ENCODE measurements at places on chromosomes 12 and 14.
A peak's percentile ranks its signal among the peaks of the same experiment; 100 is the strongest.

- no peak for DNase-seq
Observed at GRCh38 chr12:117300174-117300573, 61.3 kb downstream of the NOS1 start.

DNA sequence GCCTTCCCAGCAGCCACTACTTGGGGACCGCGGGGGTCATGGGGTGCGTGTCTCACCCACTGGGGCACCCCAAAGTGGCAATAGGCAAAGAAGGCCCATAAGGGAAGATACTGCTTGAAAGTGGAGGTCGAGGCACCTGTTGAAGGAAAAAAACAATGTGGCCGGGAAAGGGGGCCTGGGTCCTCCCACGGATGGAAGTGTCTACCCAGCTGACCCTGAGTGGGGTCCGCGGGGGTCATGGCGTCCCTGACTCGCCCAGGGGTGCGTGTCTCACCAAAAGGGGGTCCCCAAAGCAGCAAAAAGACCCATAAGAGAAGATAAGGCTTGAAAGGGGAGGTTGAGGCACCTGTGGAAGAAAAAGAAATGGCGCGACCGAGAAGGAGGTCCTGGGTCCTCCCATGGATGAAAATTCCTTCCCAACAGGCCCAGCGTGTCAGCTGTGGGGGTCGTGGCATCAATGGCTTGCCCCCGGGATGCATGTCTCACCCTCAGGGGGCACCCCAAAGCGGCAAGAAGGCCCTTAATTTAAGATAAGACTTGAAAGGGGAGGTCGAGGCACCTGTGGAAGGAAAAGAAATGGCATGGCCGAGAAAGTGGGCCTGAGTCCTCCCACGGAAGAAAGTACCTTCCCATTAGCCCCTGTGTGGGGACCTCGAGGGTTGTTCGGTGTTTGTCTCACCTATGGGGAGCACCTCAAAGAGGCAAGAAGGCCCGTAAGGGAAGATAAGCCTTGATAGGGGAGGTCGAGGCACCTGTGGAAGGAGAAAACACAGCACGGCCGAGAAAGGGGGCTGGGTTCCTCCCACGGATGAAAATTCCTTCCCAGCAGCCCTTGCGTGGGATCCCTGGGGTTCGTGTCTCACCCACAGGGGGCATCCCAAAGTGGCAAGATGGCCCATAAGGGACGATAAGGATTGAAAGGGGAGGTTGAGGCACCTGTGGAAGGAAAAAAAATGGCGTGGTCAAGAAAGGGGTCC lies 266.0 kb downstream of the ALG10 start:
- peak; percentile 2 for DNase-seq

GRCh38 chr14:91413547-91414474 lies 3.8 kb downstream of the CCDC88C start:
- DNase-seq = no peak

GRCh38 chr14:73739174-73739898 lies 25.2 kb upstream of the PNMA1 start:
- no peak for DNase-seq

DNA sequence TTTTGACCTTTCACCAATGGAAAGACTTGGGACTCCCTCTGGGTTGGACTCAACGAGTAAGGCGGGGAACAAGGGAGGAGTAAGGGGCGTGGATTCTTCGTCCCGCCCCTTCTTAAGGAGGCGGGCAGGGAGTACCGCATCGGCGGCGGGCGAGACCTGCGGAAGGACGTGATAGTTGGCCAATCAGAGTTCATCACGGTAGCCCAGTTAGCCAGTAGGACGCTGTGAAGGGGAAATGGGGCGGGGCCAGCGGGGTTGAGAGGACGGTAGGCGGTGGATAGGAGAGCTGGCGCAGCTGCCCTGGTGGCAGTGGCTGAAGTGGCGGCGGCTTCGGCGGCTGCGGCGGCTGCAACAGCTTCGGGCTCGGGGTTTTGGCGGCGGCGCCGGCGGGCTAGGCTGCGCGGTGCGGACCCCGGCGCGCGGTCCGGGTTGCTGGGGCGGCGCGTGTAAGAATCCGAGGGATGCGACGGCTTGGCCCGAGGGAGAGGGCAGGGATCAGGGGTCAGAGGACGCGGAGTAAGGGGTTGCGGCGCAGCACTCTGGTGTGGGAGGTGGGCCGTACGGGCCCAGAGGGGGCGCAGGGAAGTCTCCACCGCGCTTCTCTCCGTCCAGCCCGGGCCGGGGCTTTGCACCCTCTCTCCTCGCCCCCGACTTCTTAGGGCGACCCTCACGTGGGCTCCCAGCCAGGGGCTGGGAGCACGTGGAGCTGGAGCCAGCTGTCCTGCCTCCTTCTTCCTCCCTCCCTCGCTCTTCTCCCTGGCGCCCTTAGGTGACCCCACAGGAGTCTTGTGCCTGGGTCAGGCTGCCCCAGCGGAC lies at the start of gene TPCN1:
TPCN1 (plus strand) TSS at position 284 of the 816 bp plus-strand sequence. CDS start 5,389 bp downstream, outside the sequence.
- peak; percentile 98 for DNase-seq

GRCh38 chr12:114608509-114608908 lies 75.5 kb downstream of the TBX3 start:
- no peak for DNase-seq

DNA sequence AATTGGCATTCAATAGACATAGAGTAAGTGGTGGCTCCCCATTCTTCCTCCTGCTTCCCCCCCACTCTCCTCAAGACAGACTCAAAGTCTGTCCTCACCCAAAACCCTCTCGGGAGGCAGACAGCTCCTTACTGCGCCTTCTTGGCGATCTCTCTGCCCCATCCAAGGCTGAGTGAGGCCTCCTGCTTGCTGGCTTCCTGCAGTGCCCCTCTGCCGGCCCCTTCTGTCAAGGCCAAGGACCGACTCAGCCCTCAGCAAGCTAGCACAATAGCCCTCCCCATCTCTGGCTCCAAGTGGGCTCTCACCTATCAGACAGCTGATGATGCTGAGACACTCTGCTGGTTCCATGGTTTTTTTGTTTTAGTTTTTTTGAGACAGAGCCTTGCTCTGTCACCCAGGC lies 62.5 kb upstream of the DLK1 start:
- DNase-seq = no peak

DNA sequence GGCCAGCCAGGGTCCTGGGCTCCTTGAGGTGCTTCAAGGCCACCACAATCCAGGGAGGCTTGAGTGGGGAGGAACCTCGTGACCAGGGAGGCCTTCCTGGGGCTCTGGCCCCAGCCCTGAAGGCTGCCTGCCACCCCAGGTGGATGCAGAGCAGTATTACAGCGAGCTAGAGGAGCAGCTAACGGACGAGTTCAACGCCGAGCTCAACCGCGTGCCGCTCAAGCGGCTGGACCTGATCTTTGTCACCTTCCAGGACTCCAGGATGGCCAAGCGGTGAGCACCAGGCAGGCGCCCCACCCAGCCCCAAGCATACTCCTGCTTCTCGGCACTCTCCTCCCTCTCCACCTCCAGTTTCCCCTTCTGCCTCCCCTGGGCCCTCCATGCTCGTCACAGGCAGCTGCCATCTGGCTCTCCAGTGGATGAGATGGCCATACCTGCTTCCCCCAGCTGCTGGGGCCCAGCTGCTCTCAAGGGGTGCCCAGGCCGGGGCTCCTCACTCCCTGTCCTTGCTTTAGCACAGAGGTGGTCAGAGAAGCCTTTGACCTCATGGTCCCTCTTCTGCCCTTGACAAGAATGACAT lies 30.6 kb downstream of the NGB start:
- DNase-seq = no peak

- no peak for DNase-seq
Observed at GRCh38 chr12:79397609-79398008, 293.2 kb downstream of the PAWR start.

DNA sequence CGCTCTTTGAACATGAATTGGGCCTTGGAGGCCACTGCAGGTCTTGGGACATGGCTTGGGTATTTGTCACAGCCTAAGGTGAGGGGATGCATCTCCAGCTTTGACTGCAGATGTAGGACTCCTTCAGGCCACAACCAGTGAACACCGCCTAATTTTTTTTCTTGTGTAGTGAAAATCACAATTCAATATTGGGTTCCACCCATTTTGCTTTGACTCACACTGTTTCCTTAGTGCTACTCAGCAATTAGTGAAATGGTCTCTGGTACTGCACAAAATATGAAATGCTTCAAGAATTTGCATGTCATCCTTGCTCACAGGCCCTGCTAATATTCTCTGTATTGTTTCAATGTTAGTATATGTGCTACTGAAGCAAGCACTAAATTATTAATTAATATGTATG lies 12.5 kb downstream of the TMEM253 start:
- DNase-seq = no peak

All from activated T-cell treated with anti-CD3 and anti-CD28 coated beads, Interleukin-2, amount 50 U/mL, for 4 hours (primary cell).